ENCODE measurements at places on chromosomes 7 and 10. TPM values are rescaled to one million over a fixed set of nuclear protein-coding genes. Genes with fewer than 3 reads are reported as not detected.

The CUBN gene
- 0.85 TPM for total RNA-seq

The ADAMTS14 gene
- 5.5 TPM for total RNA-seq

The STRIP2 gene
- 4.3 TPM for total RNA-seq

The RAMP3 gene
- not detected for total RNA-seq

The CDHR1 gene
- under 0.01 TPM for total RNA-seq

The SEC24C gene
- 54.3 TPM for total RNA-seq

The FGFR2 gene
- total RNA-seq, result 0.71 TPM

The CYP3A4 gene
- not detected for total RNA-seq

The LRIT1 gene
- not detected for total RNA-seq

The PRTFDC1 gene
- 23.3 TPM for total RNA-seq

The PAX4 gene
- not detected for total RNA-seq

The GIMAP4 gene
- 0.28 TPM for total RNA-seq

The ENKUR gene
- under 0.01 TPM for total RNA-seq

The PTTG1IP2 gene
- not detected for total RNA-seq

The SLC16A9 gene
- total RNA-seq, result 0.55 TPM

The FOXI2 gene
- total RNA-seq, result not detected

The ALOX5 gene
- total RNA-seq, result not detected

The NEBL gene
- under 0.01 TPM for total RNA-seq

The GPR15LG gene
- total RNA-seq, result not detected

The CAMK2B gene
- 0.09 TPM for total RNA-seq

Measured in smooth muscle cell of bladder (primary cell).